ENCODE measurements at places on chromosomes 4 and X.

DNA sequence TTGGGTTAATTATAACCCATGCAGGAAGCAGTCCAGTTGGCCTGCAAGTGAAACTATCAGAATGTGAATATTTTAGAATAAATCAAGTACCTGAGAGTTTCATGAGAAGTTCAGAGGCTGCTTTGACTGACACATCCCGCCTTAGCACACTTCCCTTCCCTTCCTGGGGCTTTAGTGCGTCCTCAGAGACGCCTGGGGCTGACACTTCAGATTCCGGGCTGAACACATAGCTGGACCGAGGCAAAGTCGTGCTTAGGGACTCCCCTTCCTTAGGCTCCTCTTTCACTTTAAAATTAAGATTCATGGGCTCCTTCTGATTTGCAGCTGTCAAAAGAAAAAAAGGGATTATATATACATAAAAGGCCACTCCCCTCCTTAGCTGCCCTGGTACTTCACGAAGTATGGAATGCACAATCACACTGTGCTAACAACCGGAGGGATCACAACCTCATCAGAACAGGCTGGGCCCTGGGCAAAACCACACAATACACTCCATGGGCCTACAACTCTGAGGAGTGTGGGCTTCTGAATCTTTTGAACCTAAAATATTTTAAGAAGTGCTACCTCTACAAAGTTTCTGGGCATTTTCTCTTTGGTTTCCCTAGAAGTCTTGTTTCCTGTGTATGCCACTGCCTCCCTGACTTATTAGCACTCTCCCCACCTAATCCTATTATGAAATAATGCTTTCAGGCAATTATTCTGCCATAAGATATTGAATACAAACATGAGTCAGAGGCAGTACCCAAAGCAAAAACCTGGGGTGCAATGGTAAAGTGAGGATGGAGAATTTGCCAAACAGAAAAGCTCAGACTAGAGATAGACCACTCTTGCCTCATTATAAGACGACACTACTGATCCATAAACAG is 68.2 kb downstream of the ZNF827 start:
- peak; percentile 34 for DNase-seq

DNA sequence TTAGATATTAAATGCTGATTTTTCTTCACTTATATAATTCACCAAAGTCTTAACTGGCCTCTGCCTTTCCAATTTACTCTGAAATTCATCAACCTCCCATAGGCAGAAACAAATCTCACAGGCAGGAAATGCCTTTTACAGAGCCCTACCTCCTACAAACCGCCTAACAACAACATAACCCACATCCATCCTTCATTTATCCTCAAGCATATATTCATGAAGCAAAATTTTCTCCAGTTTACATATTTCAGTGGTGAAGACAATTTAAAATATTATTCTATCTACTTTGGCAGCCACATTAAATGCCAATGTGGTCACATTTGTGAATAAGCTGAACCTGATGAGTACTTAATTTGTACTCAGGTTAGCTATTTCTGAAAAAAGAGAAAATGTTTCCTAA is 30.3 kb downstream of the SEPSECS start:
- DNase-seq, result no peak

- no peak for DNase-seq
Measured at GRCh38 chr4:3651267-3651845, 114.8 kb upstream of the ADRA2C start.

DNA sequence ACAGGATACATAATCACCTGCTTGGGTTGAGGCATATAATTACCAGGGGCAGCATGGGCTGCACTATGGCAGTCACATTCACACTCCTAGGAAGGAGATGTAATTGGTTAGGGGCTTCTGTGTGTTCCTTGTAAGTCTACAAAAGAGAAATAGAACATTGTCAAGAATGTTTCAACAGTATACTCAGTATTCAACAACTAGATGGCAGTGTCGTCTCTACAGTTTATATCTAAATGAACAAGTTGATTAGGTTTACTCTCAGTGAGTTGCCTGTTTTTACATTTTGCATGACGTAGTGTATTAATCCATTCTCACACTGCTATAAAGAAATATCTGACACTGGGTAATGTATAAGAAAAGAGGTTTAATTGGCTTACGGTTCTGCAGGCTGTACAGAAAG is 50.5 kb upstream of the RAB33B start:
- no peak for DNase-seq

GRCh38 chr4:17561195-17561909 is 15.6 kb upstream of the LAP3 start:
- peak; percentile 61 for DNase-seq

- DNase-seq, result no peak
Measured at GRCh38 chr4:44765116-44765515, 38.8 kb upstream of the GNPDA2 start.

DNA sequence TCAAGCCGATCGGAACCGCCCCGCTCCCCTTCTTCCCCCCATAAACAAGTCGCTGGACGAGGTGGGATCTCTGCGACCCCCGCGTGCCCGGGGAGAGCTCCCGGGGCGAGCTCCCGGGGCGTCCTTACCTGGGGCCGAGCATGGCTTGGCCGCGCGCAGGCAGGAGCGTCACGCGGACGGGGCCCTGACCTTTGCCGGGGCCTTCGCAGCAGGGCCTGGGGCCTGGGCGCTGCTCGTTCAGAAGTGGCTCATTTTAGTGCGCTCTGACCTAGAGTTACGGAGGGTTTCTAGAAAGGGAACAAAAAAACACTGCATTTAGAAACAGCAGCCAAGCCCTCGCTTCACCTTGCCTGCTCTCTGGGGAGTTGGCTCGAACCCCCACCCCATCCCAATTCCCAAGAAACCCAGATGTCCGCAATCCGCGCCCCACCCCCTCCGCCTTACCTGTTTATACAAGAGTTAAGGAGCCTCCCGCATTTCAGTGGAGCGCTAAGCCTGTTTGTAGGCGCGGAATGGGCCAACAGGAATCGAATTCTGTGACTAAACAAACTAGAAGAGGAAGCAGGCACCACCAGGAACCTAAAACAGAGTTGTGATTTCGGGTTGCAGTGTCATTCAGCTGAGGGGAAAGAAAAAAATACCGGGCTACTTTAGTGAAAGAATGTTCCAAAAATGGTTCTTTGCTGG is 814 bp upstream of the RBM47 start:
- DNase-seq, result no peak

- DNase-seq, result peak; percentile 36
Measured at GRCh38 chr4:82423245-82424054, 6.8 kb downstream of the HNRNPDL start.

GRCh38 chr4:71866212-71866885 is 82.5 kb upstream of the GC start:
- DNase-seq, result no peak

DNA sequence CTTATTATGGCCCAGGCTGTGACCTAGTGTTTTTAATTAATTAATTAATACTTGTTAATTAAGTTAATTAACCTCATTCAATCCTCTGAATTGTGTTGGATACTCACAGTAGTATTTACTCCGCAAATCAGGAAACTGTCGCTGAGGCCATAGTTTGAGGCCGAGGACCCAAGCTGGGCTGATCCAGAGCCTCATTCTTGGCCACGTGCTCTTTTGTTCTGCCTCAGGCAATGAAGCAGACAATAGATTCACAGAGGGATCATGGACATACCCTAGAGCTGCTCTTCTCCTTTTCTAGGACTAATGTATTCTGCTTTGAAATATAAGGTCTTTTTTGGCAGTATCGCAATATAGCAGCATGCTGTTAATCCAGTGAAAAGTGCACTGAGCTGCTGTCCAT is 24.0 kb upstream of the SNCA start:
- no peak for DNase-seq

DNA sequence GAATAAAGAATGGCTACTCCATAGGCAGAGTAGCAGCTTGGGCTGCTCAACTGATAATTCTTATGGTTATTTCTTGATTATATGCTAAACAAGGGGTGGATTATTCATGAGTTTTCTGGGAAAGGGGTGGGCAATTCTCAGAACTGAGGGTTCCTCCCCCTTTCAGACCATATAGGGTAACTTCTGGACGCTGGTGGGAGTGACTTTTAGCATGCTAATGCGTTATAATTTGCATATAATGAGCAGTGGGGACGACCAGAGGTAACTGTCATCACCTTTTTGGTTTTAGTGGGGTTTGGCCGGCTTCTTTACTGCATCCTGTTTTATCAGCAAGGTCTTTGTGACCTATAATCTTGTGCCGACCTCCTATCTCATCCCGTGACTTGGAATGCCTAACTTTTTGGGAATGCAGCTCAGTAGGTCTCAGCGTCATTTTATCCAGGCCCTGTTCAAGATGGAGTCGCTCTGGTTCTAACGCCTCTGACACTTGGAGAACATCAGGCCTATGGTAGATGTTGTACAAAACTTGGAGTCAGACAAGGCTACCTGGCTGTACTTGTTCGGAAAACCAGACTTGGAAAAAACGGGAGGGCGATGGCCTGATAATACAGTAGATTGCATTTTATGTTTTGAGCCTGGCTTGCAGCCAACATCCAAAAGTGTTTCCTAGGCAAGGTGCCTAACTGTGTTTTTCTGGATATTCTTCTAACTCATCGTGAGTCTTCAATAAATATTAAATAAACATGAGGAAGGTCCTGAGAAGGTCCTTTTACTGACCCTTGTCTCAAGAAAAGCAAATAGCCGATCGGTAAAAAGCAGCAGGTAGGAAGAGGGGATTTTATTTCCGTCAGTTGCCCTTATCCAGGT is 1.8 kb upstream of the TMEM164 start:
- no peak for DNase-seq

- DNase-seq, result peak; percentile 1
Measured at GRCh38 chrX:43121637-43122036, 343.7 kb upstream of the PPP1R2C start.

GRCh38 chr4:83208371-83209365 is 75.9 kb downstream of the COQ2 start:
- no peak for DNase-seq

- DNase-seq, result peak; percentile 90
Measured at GRCh38 chr4:4585012-4585670, 43.3 kb upstream of the STX18 start.

DNA sequence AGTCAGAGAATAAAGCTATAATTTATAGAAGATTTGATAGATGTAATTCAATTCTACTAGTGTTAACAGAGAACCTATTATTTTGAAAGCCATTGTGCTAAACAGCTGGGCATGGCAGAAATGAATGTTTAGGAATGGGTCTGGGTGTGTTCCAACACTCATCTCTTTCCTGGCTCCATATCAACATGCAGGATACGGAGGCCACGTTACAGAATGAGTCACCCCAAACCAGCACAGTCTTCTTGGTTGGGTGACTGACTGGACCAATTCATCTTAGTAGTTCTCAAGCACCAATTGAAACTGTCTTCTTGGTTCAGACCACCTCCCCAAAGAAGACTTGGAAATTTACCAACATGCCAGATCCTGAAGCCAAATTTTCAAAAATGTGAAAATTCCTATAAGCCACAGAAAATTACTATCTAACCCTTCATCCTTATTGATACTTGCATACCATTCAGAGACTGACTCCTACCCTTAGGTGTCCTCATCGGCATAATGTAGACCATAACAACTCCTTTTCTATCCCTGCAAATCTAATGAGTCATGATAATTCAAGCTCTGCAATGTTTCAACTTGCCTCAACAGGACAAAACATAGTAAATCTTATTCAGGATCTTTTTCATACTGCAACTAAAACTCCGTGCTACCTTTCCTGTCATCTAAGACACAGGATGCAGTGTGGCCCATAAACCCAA is 52.0 kb upstream of the ATOH1 start:
- DNase-seq, result peak; percentile 51

DNA sequence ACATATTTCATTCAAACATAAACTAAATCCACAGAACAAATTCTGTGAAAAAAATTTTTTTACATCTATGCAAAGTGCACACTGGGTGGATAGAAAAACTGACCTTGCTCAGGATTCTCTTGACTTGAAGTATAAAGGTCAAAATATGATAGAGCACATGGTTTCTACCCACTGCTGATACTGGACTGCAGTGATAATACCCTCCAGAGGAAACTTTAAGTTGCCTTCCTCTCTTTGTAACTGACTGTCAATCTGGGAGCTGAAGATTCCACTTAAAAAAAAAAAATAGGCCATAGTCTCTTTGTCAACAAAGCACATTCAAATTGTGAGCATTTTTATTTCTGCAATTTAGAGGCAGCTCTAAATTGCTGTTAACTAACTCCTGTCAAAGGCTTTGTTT is 3.2 kb upstream of the AMMECR1 start:
- DNase-seq, result no peak

- DNase-seq, result peak; percentile 91
Measured at GRCh38 chr4:152460488-152460887, 75.4 kb downstream of the FBXW7 start.

- no peak for DNase-seq
Measured at GRCh38 chrX:22758807-22759481, 240.8 kb upstream of the DDX53 start.

GRCh38 chr4:15002659-15003400 is 549 bp downstream of the CPEB2 start:
- DNase-seq, result peak; percentile 87

DNA sequence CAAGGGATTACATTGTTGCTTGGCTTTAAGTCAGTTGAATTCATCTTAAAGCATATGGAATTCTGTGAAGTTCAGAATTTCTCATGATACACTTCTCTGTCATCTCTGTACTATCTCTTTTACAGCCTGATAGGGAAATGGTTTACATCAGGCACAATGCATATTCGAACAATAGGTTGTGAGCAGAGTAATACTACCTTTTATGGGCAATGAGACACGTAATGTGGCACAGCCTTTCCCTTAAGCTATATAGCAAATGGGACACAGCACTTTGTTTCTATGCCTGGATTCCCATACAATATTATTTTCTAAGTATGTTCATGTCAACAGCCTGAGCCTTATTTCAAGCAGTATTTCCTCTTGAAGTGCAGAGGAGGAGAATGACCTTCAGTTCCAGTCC is 58.4 kb downstream of the SYNPO2 start:
- DNase-seq, result no peak

DNA sequence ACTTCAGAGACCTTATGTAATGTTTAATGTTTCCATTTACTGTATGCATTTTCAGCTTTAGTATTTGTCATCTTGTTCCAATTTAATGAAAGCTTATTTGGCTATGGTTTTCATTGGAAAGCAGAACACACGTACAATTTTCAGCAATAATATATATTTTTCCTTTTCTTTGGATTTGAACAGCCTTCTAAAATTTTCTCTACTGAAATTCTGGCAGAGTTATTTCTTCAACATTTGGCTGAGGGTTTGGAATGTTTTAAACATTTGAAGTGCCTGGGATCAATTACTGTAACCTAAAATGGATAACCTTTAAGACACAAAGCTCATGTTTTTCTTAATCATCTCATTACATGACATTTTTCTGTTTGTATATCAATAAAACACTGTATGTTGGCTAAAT is 156.9 kb downstream of the TENM3 start:
- no peak for DNase-seq

GRCh38 chr4:78734441-78735162 is 41.5 kb upstream of the BMP2K start:
- no peak for DNase-seq

Measured in iris pigment epithelial cell (primary cell).